ENCODE measurements at places on chromosomes 1 and 21. TPM values are rescaled to one million over a fixed set of nuclear protein-coding genes. Genes with fewer than 3 reads are reported as not detected.
A peak's percentile ranks its signal among the peaks of the same experiment; 100 is the strongest.

- no peaks in the 10 kb centered on the region for H3K27me3 ChIP-seq
- no peak overlapping the region for H3K27ac ChIP-seq
- no peaks in the 10 kb centered on the region for H3K4me1 ChIP-seq
- DNase-seq, result no peak
Observed at GRCh38 chr1:180672505-180672904, 40.7 kb downstream of the XPR1 start.

- peak within 1 kb of the TSS; percentile 43 for H3K4me3 ChIP-seq
- DNase-seq, result no peak
- H3K27me3 ChIP-seq, result peaks cover 94% of the 10 kb centered on the region
Observed at GRCh38 chr1:24930260-24931145, at the start of gene RUNX3. Gene RUNX3, minus strand, starts transcription at chr1:24930276. Its CDS starts 408 bp downstream, at chr1:24929868.

- no peaks in the 10 kb centered on the region for H3K27me3 ChIP-seq
- no peak overlapping the region for H3K4me3 ChIP-seq
- no peaks in the 10 kb centered on the region for H3K36me3 ChIP-seq
- no peaks in the 10 kb centered on the region for H3K4me1 ChIP-seq
- H3K27ac ChIP-seq, result no peak overlapping the region
Observed at GRCh38 chr1:160971618-160972056, 17.0 kb upstream of the ITLN2 start.

Gene SYCP1
- total RNA-seq, result not detected

Gene AGT
- 3.9 TPM for total RNA-seq

Gene KMO
- total RNA-seq, result 0.20 TPM

Gene TRIM58
- 3.9 TPM for total RNA-seq

Gene PGLYRP3
- not detected for total RNA-seq

Gene SMYD2
- 12.7 TPM for total RNA-seq

DNA sequence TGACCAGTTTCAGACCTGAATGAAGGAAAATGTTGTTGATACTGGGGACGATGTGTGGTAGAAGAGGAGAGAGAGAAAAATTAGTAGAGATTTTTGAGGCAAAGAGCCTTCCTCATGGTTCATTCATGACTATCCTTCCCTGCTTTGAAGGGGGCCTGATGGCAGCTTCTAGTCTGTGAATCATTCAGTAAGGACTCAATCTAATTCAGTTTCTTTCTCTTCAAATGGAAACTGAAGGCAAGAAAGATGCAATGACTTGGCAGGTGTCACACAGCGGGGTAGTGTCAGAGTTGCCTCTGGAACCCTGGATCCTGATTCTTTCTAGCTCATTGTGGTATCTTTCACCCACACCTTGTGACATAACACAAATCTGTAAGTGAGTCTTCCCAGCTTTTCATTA is 14.9 kb upstream of the CD5L start:
- no peak overlapping the region for H3K27ac ChIP-seq
- no peak for DNase-seq
- no peaks in the 10 kb centered on the region for H3K27me3 ChIP-seq
- H3K4me3 ChIP-seq, result no peak overlapping the region

Gene FCMR
- total RNA-seq, result 1.8 TPM

Gene ADAM30
- not detected for total RNA-seq

Gene FCGR1A
- 1.4 TPM for total RNA-seq

DNA sequence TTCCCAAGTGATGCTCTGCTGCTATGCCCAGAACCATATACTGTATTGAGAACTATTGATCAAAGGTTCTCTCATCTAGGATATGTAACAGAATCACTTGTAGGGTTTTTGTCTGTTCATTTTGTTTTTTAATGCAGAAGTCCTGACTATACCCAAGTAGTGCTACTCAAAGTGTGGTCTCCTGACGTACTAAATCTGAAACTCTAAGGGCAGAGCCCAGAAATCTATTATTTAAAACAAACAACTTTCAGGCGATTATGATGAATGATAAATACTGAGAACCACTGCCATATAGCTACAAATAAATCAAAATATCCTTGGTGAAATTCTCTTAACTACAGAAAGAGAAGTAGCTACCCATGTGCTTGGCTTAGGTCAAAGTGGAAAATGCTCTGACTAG is 10.1 kb downstream of the ZZZ3 start:
- peak overlapping the region; percentile 12 for H3K4me3 ChIP-seq
- no peaks in the 10 kb centered on the region for H3K27me3 ChIP-seq
- H3K36me3 ChIP-seq, result no peaks in the 10 kb centered on the region
- no peak for DNase-seq
- H3K27ac ChIP-seq, result no peak overlapping the region

Gene AMY1C
- not detected for total RNA-seq

Data from tibial nerve (tissue), 4 donors.